ENCODE measurements at places on chromosomes 16 and 17. TPM values are rescaled to one million over a fixed set of nuclear protein-coding genes. Genes with fewer than 3 reads are reported as not detected.

Gene HSD3B7
- total RNA-seq: 14.8 TPM

Gene ZMYND15
- 1.7 TPM for total RNA-seq

Gene SYNGR3
- 0.86 TPM for total RNA-seq

Gene TMEM100
- 8.4 TPM for total RNA-seq

Gene CRYBA1
- total RNA-seq: not detected

Gene CDH1
- 428 TPM for total RNA-seq

Gene TVP23A
- 3.3 TPM for total RNA-seq

DNA sequence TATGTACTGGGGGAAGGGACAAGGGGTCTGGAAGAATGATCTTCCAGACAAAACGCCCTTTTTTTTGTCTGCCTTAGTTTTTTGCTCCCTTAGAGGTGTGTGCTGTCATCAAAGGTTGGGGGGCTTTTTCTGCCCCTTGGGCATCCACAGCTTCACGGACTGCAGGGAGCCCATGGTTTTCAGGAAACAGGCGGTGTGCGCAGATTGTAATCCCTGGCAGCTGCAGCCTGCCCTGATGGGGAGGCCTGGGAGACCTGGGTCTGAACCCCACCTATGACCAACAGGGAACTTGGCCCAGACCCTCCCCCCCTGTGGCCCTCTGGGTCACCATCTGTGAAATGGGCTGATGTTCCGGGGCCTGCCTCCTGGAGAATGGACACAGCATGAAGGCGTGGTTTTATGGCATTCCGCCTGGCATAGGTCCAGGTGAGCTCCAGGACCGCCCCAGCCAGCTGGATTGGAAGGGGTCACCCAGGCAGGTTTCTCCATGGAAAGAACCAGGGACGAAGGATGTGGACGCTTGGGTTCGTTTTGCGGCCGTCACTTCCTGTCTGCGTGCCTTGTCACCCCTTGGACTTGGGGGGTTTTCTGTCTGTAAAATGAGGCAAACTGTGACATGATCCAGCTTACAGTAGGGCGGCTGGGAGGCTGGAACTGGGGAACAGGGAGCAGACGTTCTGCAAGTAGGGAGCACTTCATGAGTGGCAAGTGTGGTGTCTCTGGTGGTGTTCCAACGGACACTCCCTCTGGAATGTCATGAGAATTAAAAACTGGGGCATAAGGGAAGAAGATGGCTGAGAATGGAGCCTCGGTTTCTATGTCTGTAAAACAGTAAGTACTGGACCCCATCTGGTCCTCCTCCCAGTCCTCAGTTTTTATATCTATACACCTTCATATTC is 1.5 kb downstream of the CPNE2 start:
- DNase-seq: no peak

DNA sequence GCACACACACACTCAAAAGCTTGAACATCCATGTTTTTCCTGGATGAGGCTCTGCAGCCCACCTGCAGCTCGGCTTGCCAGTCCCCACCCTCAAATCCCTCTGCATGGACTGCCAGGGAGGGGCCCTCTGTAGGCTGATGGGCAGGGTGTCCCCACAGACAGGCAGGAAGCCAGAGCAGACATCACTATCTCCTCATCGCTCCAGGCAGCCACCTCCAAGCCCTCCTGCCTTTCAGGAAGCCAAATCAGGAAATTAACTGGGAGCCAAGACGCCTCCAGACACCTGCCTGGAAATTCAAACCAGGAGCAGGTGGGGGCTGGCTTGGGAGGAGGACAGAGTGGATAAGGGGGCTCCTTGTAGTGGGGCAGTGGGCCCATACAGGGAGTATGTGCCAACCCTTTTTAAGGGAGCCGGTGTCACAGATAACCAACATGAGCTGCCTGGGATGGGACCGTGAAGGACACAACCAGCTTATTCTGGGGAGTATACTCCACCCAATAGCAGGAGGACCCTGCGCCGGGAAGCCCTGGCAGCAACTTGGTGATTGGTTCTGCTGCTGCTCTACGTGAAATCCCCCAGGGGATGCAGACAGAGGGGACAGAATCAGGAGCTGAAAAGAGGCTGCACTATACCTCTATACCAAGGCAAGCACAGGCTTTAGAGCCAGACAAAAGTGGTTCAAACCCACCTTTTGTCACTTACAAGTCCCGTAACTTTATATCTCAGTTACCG is 139.1 kb downstream of the CCT6B start:
- DNase-seq: no peak

- no peak for DNase-seq
These were observed 2.8 kb upstream of the CACNG1 start for GRCh38 chr17:67041531-67041930.

DNA sequence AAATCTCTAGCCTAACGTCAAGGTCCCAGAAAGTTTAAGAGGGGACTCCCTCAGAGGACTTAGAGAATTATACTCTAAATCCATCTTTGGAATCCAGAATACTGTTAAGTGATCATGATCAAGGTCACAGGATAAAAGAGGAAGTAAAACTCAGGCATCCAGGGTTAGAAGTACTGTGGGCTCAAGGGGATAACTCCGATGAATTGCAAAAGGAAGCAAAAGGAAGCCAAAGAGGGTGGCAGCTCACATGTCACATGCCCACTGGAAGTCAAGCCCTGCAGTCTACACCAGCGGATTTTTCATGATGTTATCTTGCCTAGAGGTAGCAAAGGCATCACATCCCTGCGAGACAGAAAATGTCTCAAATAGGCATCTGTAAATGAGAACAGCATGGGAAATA is 3.8 kb downstream of the ZNF821 start:
- DNase-seq: no peak

DNA sequence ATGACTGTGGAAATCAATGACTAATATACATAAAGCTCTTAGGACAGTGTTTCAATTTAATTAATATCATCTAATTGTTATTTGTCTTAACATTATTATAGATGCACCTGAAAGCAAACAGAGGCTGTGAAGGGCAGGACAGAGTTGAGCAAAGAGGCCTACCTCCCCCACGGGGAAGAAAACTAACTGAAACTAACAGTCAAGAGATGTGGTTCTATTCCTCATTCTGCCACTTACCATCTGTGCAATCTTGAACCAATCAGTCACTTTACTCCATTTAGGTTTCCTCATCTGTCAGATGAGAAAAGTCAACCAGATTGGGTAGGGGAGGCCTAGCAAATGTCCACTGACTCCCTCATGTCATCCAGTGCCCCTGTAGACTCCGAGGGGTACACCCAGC is 59.1 kb downstream of the C17orf67 start:
- no peak for DNase-seq

DNA sequence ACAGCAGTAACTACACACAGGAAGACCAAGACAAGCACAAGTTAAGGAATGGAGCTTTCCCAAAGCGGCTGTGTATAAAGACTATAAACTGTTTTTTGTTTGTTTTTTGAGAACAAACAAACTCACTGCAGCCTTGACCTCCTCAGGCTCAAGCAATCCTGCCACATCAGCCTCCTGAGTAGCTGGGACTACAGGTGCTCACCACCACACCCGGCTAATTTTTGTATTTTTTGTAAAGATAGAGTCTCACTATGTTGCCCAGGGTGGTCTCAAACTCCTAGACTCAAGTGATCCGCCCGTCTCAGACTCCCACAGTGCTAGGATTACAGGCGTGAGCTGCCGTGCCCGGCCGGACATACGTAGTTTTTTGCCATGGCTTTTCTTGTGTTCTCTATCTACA is 4.1 kb upstream of the PDE6G start:
- no peak for DNase-seq

DNA sequence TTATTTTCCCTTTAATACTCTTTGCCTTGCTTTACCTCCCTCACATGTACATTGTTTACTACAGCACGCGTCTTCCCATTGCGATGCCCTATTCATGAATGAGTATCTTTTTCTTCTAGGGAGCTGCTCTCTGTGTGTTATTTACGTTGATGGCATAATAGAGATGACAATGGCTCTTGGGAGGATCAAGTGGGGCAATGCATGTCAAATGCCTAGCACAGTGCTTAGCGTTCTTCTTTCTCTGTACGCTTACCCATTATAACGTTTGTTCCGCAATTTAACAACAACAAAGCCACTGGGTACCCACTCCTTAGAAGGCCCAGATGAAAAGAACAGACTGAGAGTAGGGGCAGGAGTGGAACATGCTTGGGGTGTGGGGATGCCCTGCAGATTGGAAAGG is 271.6 kb upstream of the TNRC6C start:
- no peak for DNase-seq

- no peak for DNase-seq
These were observed 5.7 kb upstream of the SPHK1 start for GRCh38 chr17:76378548-76379274.

- peak; percentile 42 for DNase-seq
These were observed 1425.1 kb upstream of the CDH8 start for GRCh38 chr16:63461248-63461841.

GRCh38 chr17:4310354-4311060 is 46.7 kb upstream of the ANKFY1 start:
- no peak for DNase-seq

GRCh38 chr17:59572301-59572924 is 7.0 kb downstream of the DHX40 start:
- DNase-seq: no peak

DNA sequence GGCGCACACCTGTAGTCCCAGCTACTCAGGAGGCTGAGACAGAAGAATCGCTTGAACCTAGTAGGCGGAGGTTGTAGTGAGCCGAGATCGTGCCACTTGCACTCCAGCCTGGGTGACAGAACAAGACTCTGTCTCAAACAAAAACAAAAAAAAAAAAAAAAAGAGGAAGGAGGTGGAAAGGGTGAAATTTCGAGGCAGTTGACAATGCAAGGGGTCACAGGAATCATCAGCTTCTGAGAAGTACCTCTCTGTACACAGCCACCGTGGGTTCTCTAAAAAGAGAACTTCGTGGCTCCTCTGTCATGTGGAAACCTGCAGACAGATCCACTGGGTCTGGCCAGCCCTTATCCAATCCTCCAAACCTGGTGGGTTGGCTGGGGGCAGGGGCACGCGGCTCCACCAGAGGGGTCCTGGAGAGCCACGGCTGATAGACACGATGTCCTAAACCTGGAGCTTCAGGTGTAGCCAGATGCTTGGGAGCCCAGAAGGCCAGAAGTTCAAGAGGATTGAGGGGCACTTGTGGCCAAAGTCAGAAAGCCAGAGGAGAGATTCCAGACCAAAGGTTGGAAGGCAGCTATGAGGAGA is 540 bp upstream of the CD300LF start:
- no peak for DNase-seq

GRCh38 chr16:30066761-30067583 is 1.4 kb downstream of the ALDOA start:
- DNase-seq: no peak

- DNase-seq: no peak
These were observed 5.4 kb downstream of the GINS2 start for GRCh38 chr16:85683363-85683762.

GRCh38 chr16:24609740-24610415 is 70.5 kb downstream of the RBBP6 start:
- peak; percentile 52 for DNase-seq
